ENCODE measurements at places on chromosomes 7 and 10.

DNA sequence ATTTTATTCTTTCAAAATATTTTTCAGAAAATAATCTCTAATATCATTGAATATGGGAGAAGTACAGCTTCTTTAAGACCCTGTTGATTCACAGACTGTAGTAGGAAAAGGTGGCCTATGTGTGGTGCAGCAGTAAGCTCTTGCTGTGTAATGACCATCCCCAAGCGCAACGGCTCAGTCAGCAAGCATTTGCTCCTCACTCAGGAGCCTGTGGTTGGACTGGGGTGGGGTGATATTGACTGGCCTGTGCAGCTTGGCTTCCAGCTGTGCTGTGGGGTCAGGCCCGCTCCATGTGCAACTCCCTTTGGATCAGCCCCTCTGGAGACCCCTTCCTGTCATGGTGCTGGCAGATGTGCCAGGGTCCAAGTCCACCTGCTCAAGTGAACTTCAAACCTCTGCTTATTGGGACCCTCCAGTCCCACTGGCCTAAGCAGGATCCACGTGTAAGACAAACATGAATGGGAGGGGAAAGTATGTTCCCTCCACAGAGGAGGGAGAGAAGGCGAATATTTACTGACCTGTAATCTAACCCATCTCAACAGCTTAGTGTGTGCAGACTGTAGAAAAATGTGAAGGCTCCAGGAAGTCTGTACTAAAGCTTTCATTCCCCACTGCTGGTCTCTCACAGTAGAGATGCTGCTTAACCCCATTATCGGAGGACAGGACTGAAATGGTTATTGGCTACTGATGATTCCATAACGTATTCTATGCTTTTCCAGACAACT lies 239.7 kb downstream of the WDR37 start:
- DNase-seq: no peak

GRCh38 chr10:128102480-128103228 lies 23.6 kb downstream of the MKI67 start:
- no peak for DNase-seq

- DNase-seq: no peak
These were observed 24.7 kb upstream of the SEM1 start for GRCh38 chr7:96734343-96734742.

DNA sequence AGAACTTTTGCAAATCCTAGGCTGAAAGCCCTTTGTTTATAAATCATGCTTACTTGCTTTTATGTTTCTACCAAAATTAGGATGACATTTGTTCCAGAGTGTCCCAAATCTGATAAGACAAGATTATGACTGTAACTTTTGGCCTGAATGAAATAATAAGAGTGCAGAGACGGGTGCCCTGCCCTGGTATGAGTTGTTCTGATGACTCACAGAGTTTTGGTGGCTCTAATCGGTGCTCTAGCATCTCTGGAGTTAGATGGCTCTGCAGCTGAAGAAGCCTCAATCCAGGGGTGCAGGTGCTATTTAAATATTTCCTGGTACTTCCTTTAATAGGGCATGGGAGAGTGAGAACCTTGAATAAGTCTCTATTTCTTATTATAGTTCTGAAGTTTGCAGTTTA lies 102.2 kb upstream of the ELMO1 start:
- DNase-seq: no peak

GRCh38 chr7:134140889-134141867 lies 14.0 kb downstream of the LRGUK start:
- peak; percentile 35 for DNase-seq

GRCh38 chr10:104077663-104078151 lies 8.0 kb downstream of the COL17A1 start:
- no peak for DNase-seq

- DNase-seq: no peak
These were observed 105.3 kb downstream of the CYTH3 start for GRCh38 chr7:6167004-6167551.

GRCh38 chr7:75928568-75928914 lies 13.6 kb downstream of the POR start:
- no peak for DNase-seq

DNA sequence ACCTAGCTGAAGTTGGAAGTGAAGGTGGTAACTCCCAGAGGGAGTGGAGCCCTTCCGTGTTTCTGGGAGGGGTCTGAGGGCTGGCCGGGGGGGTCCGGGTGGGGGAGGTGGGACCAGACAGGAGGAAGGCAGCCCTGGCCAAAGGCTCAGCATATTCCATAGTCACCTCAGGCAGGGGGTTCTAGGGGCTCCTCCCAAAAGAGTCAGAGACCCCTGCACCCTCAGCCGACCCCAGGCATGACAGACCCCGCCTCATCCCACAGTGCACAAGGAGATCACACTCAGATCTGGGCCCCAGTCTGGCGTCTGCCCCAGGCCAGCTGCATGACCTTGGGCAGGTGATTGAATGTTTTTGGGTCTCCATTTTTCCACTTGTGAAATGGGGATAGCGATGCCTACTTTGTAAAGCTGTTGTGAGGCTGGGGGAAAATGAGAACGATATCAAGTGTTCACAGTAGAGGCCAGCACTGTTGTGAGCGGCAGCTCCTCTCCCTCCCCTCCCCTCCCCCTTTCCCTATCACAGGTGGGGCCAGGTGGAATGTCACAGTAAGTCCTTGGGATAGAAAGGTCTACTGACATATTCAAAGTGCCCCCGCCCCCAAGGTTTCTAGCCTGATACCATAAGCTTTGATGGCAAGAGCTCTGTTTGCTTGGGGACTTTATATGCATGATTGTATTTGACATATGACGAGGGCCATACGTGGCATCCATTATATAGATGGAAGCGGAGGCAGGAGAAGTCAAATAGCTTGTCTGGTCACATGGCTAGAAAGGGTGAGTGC lies 33.3 kb downstream of the DNAJB12 start:
- DNase-seq: no peak

GRCh38 chr10:119498889-119499676 lies 43.4 kb downstream of the RGS10 start:
- no peak for DNase-seq

- no peak for DNase-seq
These were observed 77.3 kb downstream of the STK31 start for GRCh38 chr7:23787272-23787671.

DNA sequence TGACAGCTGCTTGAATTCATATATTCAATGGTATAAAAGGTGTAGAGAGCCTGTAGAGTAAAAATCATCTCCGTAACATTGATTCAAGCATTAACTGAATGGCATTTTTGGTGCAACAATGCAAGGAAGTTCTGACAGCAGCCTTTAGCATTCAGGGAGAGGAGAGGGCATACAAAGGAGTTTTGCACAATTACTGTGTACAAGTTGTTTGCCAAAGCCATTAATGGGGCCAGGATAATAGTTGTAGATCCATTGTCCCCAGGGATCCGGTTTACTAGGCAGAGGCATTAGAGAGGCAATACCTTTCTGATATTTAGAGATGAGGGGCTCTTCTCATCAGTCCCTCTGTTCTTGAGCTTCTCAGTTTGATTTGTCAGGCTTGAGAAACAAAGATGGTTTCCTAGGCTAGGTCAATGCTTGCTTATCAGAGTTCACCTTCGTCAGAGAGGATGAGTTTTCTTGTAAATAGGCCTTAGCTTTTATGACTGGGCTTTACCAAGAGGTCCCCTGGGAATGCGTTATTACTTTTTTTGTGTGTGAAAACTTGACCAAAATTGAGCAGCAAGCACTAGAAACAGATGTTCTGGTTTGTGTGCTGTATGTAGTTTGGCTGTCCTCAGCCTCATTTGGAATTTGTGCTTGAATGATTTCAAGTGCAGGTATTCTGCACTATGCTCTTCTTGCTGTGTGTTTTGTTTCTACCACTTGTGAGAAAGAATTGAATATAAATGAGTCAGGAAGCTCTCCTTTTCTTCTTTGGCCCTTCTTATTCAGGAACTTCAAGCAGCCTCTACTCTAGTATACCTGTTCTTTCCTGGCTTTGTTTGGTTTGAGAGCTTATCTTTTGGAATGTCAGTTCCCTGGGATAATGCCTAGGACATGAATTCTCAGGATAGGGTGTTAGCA lies 32.0 kb downstream of the SND1 start:
- no peak for DNase-seq

DNA sequence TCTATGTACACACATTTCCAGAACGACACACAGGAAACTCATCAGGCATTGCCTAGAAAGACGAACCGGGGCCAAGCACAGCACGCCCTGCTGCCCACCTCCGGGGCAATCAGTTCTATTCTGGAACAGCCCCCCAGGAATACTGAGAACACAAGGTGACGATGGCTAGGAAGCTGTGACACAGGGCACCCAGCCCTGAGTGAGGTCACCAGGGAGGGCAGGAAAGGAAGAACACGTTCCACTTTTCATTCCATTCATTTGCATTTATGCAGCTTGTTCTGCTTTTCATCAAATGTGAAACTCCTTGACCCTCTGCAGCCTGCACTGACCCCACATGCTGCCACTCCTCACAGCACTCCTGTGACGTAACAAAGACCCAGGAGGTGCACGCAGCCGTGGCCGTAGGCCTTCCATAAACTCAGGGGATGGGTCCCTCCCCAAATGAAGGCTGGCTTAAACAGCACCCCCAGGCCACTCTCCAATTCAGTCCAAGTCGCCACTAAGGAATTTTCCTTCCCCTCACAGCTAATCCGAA lies 28.9 kb downstream of the MAD1L1 start:
- DNase-seq: no peak

DNA sequence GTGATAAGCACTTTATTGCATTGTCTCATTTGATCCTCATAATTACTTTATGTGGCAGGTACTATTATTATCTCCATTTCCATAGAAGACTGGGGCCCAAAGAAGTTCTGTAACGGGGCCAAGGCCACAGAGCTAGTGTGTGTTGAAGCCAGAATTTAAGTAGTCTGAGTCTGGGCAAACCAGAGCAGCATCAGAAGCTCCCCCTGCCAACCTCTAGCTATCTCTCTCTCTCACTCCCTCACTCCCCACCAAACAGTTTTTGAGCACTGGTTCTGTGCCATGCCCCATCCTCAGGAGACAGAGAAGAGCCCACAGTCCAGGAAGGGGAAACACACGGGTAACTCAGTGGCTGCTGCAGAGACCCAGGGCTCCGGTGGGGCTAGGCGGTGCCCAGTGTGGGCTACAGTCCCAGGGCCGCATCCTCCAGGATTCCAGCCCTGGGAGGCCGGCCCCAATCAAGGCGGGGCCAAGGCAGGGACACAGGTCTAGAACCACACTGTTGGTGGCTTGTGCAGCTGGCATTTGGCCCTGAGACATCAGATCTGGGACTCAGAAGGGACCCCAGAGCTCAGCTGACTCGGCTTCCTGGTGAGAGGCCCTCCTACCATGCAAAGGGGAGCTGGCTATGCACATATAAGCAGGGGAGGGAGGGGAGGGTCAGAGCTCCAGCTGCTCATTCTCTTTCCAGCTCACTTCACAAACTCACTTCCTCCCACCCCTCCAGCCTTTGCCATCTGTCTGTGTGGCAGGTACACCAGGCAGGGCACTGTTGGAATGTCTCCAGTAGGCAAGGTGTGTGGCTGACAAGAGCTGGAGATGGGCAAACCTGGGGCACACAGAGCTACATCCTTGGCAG lies 34.4 kb downstream of the COL13A1 start:
- no peak for DNase-seq

DNA sequence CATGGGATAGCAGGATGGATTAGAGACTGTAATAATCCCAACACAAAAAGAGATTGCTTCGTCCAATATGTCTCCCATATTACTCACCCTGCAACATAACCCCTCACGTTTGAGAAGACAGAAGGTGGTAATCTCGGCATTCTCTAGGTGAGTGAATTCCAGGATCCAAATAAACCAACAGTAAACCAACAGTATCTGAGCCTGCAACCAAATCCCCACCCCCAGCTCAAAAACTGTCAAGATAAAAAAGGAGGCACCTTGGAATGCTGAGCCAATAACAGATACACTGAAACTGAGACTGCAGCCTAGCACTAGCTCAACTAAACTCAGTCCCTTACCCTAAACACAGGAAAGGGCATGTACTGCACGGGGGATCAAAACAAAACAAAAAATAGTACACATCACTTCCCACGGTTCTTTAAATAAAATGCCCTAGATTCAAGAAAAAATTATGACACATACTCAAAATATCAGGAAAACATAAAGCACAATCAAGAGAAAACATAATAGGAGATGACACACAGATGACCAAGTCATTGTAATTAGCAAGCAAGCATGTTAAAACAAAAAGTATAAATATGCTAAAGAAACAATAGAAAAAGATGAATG lies 28.0 kb downstream of the IPMK start:
- DNase-seq: no peak

GRCh38 chr7:131546126-131546525 lies 10.3 kb downstream of the PODXL start:
- no peak for DNase-seq

- no peak for DNase-seq
These were observed 30.9 kb upstream of the MAT1A start for GRCh38 chr10:80320377-80320776.

Data from stimulated activated CD4-positive, alpha-beta T cell treated with anti-CD3 and anti-CD28 coated beads, Interleukin-1b, Interleukin-23, amount 100 ng/mL, for 4 hours (primary cell).